Kidney (tissue), 22 donors: ENCODE measurements at places on chromosomes 2 and 18. TPM values are rescaled to one million over a fixed set of nuclear protein-coding genes. Genes with fewer than 3 reads are reported as not detected.

Gene TOGARAM2
- 0.60 TPM for total RNA-seq

Gene SDC1
- total RNA-seq = 266 TPM

Gene CD8A
- total RNA-seq = 5.9 TPM

Gene PFN4
- total RNA-seq = 0.79 TPM

Gene EGR4
- total RNA-seq = not detected

Gene RAMP1
- 8.8 TPM for total RNA-seq

Gene HOXD10
- 35.4 TPM for total RNA-seq

Gene TXNL1
- total RNA-seq = 54.0 TPM

Gene TTN
- total RNA-seq = 3.6 TPM

Gene TDRD15
- total RNA-seq = 0.06 TPM

Gene CYP26B1
- 2.5 TPM for total RNA-seq

Gene SEMA4C
- 44.6 TPM for total RNA-seq

Gene GAL3ST2
- total RNA-seq = 0.19 TPM

Gene ZNF385B
- 10.9 TPM for total RNA-seq
